ENCODE measurements at places on chromosomes 16 and 17.

DNA sequence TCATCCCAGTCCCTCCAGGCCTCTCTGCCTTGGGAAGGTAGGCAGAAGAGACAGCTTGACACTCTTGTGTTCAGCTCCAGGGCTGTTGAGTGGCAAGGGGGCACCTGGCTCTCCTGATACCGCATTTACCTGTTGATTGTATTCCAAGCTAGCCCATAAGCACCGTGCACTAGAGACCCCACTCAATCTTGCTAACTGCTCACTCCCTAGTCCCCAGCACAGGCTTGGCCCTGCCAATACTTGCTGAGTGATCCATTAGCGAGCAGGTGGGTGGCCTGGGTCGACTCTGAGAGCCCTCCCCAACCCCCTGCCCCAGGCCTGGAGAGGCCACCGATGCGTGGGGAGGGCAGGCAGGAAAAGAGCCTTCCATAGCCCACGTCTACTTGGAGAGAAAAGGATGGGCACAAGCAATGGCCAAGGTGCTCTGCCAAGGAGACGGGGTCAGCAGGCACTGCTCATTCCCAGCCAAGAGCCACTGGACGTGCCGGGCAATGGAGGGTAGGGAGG lies 29.5 kb downstream of the FA2H start:
- no peak for DNase-seq

- no peak for DNase-seq
Observed at GRCh38 chr17:47694581-47695428, 844 bp downstream of the TBKBP1 start.

GRCh38 chr17:59512844-59513385 lies 52.5 kb upstream of the DHX40 start:
- no peak for DNase-seq

DNA sequence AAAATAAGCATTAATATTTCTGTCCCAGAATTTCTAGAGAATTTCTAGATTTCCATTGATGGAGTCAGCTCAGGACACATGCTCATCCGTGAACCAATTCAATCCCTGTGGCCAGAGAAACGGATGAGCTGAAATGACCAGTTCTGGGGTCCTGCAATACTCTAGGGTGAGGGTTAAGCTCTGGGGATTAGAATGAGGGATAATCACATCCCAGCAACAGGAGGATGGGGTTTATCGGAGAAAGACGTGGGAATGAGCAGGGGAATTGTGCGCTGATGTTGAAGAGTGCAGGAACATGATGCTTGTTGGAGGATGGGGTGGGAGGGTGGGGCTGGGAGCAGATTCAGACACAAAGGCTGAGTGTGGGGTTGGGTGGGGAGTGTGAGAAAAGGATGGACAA lies 64.1 kb downstream of the SLC5A11 start:
- DNase-seq = no peak

GRCh38 chr17:15915961-15916360 lies 29.0 kb upstream of the ADORA2B start:
- no peak for DNase-seq
